Activated CD4-positive, alpha-beta memory T cell treated with anti-CD3 and anti-CD28 coated beads, Interleukin-2, amount 10 ng/mL, durations not matched to agents 7 days and 5 days (primary cell): ENCODE measurements at places on chromosomes 13 and 19.

DNA sequence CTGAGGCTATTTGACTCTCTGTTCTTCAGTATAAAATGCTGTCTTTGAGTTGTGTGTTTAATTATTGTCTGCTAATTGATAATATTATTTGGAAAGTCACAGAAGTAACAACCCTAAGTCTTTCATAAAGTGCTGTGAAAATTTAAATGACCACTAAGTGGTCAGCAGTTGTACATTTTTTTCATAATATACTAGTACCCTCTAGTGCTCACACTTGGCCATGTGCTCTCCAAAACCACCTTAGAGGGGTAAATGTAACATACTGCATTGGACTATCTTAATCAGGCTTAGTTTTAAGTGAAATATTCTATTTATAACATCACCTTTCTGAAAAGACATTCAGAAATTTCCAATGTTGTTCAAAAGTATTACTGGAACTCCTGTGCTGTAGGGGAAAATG, 745.3 kb downstream of the GPC5 start:
- H3K27me3 ChIP-seq, result no peaks in the 10 kb centered on the region
- no peak overlapping the region for H3K4me3 ChIP-seq
- DNase-seq, result no peak
- H3K4me1 ChIP-seq, result no peaks in the 10 kb centered on the region
- no peak overlapping the region for H3K27ac ChIP-seq

GRCh38 chr13:73171926-73172325, 113.1 kb downstream of the KLF5 start:
- H3K36me3 ChIP-seq, result no peaks in the 10 kb centered on the region
- H3K4me3 ChIP-seq, result no peak overlapping the region
- H3K4me1 ChIP-seq, result no peaks in the 10 kb centered on the region
- no peak overlapping the region for H3K27ac ChIP-seq
- no peaks in the 10 kb centered on the region for H3K27me3 ChIP-seq

- H3K4me3 ChIP-seq, result no peak within 1 kb of the TSS
- peaks cover 20% of the 10 kb centered on the region for H3K36me3 ChIP-seq
- no peak within 1 kb of the TSS for H3K27ac ChIP-seq
Measured at GRCh38 chr19:58511353-58512208, at the start of gene SLC27A5. Gene SLC27A5, minus strand, starts transcription at chr19:58511992. Its CDS starts 37 bp downstream, at chr19:58511955.

- no peaks in the 10 kb centered on the region for H3K27me3 ChIP-seq
- H3K4me3 ChIP-seq, result peak overlapping the region; percentile 32
- peaks cover 67% of the 10 kb centered on the region for H3K4me1 ChIP-seq
- peak; percentile 91 for DNase-seq
Measured at GRCh38 chr13:30744056-30744680, 8.8 kb downstream of the ALOX5AP start.

DNA sequence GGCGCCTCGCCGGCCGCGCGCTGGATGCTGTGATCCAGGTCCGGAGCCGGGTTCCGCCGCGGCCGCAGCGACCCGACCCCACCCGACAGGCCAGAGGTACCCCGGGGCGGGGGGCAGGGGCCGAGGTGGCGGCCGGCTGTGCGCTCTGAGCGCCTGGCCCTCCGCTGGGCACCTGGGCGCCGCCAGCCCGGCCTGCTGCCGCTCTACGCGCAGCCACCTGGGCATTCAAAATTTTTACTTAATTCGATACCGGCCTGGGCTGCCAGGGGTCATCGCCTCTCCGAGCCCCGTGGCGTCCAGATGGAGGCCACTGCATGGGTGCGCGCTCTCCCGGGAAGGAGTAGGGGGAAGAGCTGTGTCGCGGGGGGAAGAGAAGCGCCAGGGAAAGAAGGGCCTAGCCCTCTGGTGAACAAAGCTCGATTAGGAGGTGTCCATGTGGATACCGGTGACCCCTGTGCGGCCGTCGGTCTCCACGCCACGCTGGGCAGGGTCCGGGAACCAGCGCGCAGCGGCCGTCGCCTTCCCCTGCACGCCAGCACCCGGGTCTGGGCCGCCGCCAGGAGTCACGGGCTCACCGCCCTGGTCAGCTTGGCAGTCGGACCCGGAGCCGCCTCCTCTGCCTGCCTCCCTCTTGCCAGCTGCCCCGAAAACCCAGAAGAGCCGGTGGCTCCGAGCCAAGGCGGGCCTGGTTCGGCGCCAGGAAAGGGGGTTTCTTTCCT, 666 bp downstream of the BIVM start:
- peak overlapping the region; percentile 74 for H3K27ac ChIP-seq
- peak overlapping the region; percentile 90 for H3K4me3 ChIP-seq
- no peaks in the 10 kb centered on the region for H3K27me3 ChIP-seq
- peaks cover 20% of the 10 kb centered on the region for H3K36me3 ChIP-seq

- H3K27me3 ChIP-seq, result peaks cover 9% of the 10 kb centered on the region
- no peak for DNase-seq
- H3K4me3 ChIP-seq, result no peak overlapping the region
- H3K36me3 ChIP-seq, result no peaks in the 10 kb centered on the region
- H3K27ac ChIP-seq, result no peak overlapping the region
- H3K4me1 ChIP-seq, result no peaks in the 10 kb centered on the region
Measured at GRCh38 chr13:43432958-43433357, 353.8 kb downstream of the ENOX1 start.

GRCh38 chr19:18539372-18539771, 4.0 kb downstream of the FKBP8 start:
- H3K4me3 ChIP-seq, result no peak overlapping the region
- H3K27me3 ChIP-seq, result no peaks in the 10 kb centered on the region
- DNase-seq, result no peak
- peaks cover 43% of the 10 kb centered on the region for H3K36me3 ChIP-seq
- no peak overlapping the region for H3K27ac ChIP-seq

DNA sequence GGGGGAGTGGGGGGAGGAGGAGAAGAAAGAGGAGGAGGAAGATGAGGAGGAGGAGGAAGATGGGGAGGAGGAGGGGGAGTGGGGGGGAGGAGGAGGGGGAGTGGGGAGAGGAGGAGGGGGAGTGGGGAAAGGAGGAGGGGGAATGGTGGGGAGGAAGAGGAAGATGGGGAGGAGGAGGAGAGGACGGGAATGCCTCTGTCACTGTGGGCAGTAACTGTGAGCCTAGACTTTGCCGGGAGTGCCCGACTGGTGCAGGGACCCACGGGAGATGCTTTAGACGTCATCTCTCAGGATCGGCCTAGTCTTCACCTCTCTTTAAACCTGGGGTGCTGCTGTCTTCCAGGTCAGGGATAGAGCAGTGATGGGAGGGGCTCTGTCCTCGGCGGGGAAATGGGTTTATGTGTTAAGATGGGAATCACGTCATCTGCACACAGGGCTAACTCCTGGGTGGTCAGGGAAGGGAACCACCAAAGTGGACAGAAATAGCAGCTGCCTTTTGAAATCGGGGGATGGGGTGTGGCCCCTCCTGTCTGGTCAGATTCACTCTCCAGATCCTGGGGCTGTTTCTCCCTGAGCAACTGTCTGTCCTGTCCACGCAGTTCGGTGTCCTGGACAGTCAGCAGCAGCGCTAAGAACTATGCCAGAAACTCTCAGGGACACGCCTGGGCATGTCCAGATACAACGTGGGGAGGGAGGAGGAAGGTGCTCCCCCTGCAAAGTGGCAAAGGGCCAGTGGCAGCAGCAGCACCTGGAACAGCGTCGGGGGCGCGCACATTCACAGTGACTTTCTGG, 26.9 kb downstream of the GAS6 start:
- H3K4me3 ChIP-seq, result no peak overlapping the region
- H3K36me3 ChIP-seq, result no peaks in the 10 kb centered on the region
- no peak overlapping the region for H3K27ac ChIP-seq
- no peak for DNase-seq
- H3K4me1 ChIP-seq, result peaks cover 13% of the 10 kb centered on the region

GRCh38 chr19:3655402-3656072, 28.9 kb upstream of the CACTIN start:
- H3K4me3 ChIP-seq, result no peak overlapping the region
- peaks cover 5% of the 10 kb centered on the region for H3K36me3 ChIP-seq
- no peaks in the 10 kb centered on the region for H3K4me1 ChIP-seq
- H3K27ac ChIP-seq, result no peak overlapping the region
- no peak for DNase-seq
- H3K27me3 ChIP-seq, result no peaks in the 10 kb centered on the region

GRCh38 chr19:18764591-18765051, 26.5 kb downstream of the COMP start:
- DNase-seq, result no peak
- H3K27me3 ChIP-seq, result no peaks in the 10 kb centered on the region
- no peaks in the 10 kb centered on the region for H3K4me1 ChIP-seq
- H3K36me3 ChIP-seq, result no peaks in the 10 kb centered on the region
- no peak overlapping the region for H3K27ac ChIP-seq

GRCh38 chr19:44111910-44112463, 1.2 kb upstream of the ZNF225 start:
- no peak overlapping the region for H3K27ac ChIP-seq
- peak overlapping the region; percentile 12 for H3K4me3 ChIP-seq
- DNase-seq, result no peak
- peaks cover 25% of the 10 kb centered on the region for H3K4me1 ChIP-seq
- H3K27me3 ChIP-seq, result no peaks in the 10 kb centered on the region

DNA sequence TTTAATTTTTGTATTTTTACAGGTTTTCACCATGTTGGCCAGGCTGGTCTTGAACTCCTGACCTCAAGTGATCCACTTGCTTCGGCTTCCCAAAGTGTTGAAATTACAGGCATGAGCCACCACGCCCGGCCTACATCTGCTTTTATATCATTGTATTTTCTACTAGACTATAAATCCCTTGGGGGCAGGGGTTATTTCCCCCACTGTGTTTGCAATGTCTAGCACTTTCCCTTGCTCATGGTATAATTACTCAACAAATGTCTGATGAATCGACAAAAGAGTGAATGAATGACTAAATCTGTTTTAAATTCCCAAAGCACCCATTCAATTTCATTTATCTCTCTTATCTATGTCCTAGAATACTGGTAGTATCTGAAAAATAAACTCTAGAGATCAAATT, 244.5 kb upstream of the CSNK1A1L start:
- H3K4me1 ChIP-seq, result no peaks in the 10 kb centered on the region
- H3K27me3 ChIP-seq, result no peaks in the 10 kb centered on the region
- no peak overlapping the region for H3K27ac ChIP-seq
- DNase-seq, result no peak
- H3K4me3 ChIP-seq, result no peak overlapping the region

DNA sequence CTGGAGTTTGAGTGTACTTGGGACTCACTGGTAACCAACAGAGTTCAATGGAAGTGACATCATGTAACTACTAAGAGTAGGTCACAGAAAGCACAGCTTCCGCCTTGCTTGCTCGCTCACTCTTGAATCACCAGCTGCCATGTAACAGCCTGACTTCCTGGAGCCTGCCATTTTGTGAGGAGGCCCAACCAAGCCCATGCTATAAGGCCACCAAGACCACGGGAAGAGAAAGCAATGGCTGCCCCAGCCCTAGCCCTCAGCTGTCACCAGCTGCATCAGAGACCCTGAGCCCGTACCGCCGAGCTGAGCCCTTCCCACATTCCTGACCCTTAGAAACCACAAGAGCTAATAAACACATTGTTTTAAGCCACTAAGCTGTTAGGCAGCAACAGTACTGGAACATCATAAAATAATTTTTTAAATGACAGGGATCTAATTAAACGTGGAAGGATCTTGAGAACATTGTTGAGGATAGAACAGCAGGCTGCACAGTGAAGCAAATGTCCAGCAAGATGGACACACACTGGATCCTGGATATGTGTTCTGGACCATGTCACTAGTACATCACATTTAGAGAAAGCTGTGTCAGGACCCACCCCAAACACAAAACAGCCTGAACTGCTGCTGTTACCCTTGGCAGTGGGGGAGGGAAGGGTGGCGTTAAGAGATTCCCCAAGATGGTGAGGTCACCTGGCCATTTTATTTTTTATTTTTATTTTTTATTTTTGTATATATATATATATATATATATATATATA, 21.7 kb upstream of the LDLR start:
- peaks cover 6% of the 10 kb centered on the region for H3K4me1 ChIP-seq
- H3K36me3 ChIP-seq, result peaks cover 21% of the 10 kb centered on the region
- H3K27ac ChIP-seq, result no peak overlapping the region
- H3K4me3 ChIP-seq, result no peak overlapping the region
- DNase-seq, result no peak

- no peak for DNase-seq
- H3K4me3 ChIP-seq, result no peak overlapping the region
- H3K27me3 ChIP-seq, result no peaks in the 10 kb centered on the region
- H3K4me1 ChIP-seq, result no peaks in the 10 kb centered on the region
- no peak overlapping the region for H3K27ac ChIP-seq
Measured at GRCh38 chr13:21929400-21929799, 258.5 kb downstream of the FGF9 start.

- H3K27ac ChIP-seq, result no peak overlapping the region
- no peak for DNase-seq
- peaks cover 2% of the 10 kb centered on the region for H3K4me1 ChIP-seq
- no peak overlapping the region for H3K4me3 ChIP-seq
Measured at GRCh38 chr19:17982430-17982829, 15.5 kb downstream of the KCNN1 start.

GRCh38 chr13:95713651-95714050, 36.7 kb downstream of the DNAJC3 start:
- no peak overlapping the region for H3K4me3 ChIP-seq
- no peaks in the 10 kb centered on the region for H3K27me3 ChIP-seq
- DNase-seq, result no peak
- no peaks in the 10 kb centered on the region for H3K4me1 ChIP-seq

DNA sequence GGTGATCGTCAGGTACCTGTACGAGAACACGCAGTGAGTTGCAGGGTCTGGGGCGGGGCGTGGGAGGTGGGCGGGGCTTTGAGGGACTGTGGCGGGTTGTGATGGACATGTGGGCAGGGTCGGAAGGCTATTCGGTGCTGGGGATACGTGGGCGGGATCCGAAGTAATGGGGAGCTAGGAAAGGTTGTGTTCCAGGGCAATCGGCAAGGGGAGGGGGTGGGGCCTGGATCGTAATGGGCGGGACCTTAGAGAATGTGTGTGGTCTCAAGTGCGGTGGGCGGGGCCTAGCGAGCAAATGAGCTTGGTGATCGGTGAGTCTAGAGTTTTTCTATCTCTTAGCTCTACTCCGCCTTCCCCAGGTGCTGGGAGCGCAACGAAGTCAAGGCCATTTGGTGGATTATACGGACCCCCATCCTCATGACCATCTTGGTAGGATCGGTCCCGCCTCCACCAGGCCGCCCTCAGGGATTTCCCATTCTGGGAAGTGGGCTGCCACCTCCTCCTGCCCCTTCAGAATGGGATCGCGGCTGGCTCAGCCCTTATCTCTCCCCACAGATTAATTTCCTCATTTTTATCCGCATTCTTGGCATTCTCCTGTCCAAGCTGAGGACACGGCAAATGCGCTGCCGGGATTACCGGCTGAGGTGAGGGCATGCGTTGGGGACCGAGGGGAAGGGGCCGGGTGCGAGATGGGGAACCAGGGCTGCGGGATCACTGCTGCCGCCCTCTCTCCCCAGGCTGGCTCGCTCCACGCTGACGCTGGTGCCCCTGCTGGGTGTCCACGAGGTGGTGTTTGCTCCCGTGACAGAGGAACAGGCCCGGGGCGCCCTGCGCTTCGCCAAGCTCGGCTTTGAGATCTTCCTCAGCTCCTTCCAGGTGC, 9.6 kb downstream of the GIPR start:
- H3K4me1 ChIP-seq, result peaks cover 25% of the 10 kb centered on the region
- DNase-seq, result peak; percentile 86
- peak overlapping the region; percentile 68 for H3K4me3 ChIP-seq
